OCI-LY7 (cell line): ENCODE measurements at places on chromosomes 2 and 18. TPM values are rescaled to one million over a fixed set of nuclear protein-coding genes. Genes with fewer than 3 reads are reported as not detected.

The HOXD9 gene
- not detected in 2 replicates for total RNA-seq

The ELMOD3 gene
- 18.5 and 21.8 TPM in 2 replicates for total RNA-seq

The TMEM200C gene
- total RNA-seq: not detected in 2 replicates

DNA sequence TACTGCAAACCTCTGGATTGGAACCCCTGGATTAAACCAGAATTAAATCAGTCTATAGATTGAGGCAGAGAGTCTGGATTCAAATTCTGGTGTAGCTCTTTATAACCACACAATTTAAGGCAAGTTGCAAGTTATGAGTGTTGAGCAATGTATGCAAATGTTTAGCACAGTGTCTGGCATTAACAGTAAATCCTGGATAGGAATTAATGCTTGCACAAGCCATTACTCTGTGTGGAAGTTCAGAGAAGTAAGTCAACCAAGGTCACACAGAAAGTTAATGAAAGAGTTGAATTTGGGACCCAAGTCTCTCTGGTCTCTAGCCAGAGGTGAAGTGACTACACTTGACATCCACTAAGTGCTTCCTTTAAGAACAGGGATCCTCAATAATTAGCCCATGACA lies 2.0 kb upstream of the MARCO start:
- no peak for DNase-seq

DNA sequence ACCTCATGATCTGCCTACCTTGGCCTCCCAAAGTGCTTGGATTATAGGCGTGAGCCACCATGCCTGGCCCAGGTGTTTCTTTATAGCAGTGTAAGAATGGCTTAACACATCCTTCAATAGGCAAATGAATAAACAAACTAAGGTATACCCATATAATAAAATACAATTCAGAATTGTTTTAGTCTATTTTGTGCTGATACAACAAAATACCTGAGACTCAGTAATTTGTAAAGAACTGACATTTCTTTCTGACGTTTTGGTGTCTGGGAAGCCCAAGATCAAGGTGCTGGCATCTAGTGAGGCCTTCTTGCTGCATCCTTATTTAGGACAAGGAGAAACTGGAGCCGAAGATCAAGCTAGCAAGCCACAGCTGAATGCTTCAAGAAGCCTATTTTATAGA lies 1372.1 kb upstream of the DDX18 start:
- no peak for DNase-seq

- DNase-seq: no peak
Measured at GRCh38 chr2:236639461-236640235, 70.0 kb downstream of the ACKR3 start.

The PSD4 gene
- total RNA-seq: 100 and 111 TPM in 2 replicates

- DNase-seq: no peak
Measured at GRCh38 chr2:47460766-47461165, 57.8 kb downstream of the MSH2 start.

GRCh38 chr2:169713331-169713730 lies 19.1 kb downstream of the PHOSPHO2 start:
- no peak for DNase-seq

- DNase-seq: no peak
Measured at GRCh38 chr18:77133835-77134496, 1.4 kb upstream of the MBP start.
